Stimulated activated CD8-positive, alpha-beta memory T cell treated with anti-CD3 and anti-CD28 coated beads, Interleukin-12 subunit alpha, Interleukin-12 subunit beta, amount 100 ng/mL, for 4 hours (primary cell): ENCODE measurements at places on chromosomes 6 and 20.

- peak; percentile 45 for DNase-seq
Measured at GRCh38 chr6:31734821-31735406, 1.4 kb downstream of the CLIC1 start.

DNA sequence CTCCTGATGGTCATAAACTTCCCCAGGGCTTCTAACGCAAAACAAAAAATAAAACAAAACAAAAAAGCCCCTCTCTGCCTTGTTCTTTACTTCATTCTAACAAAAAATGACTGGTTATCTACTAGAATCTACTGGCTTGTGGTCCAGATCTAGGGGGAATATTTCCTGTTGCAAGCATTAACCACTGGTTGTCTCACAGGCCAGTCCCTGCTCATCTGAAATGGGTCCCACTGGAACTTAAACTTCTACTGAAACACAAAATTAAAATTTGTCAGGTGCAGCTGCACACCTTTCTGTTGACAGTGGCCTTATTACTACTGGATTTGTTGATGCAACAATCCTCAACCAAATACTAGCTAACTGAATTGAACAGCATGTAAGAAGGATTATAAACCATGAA is 5.5 kb downstream of the SIRPG start:
- no peak for DNase-seq

DNA sequence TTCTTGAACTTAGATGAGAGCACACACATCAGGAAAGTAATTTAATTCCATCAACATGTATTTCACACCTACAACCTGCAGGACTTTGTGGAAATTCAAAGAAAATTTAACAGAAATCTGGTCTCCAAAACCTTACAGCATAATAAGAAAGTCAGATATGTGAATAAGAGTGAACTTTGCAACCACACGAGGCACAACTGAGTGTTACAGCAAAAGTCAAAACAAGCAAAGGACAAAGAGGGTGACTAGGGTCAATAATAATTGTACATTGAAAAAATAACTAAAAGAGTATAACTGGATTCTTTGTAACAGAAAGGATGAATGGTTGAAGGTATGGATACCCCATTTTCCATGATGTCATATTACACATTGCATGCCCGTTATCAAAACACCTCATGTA is 113.8 kb downstream of the MTFR2 start:
- DNase-seq, result no peak

DNA sequence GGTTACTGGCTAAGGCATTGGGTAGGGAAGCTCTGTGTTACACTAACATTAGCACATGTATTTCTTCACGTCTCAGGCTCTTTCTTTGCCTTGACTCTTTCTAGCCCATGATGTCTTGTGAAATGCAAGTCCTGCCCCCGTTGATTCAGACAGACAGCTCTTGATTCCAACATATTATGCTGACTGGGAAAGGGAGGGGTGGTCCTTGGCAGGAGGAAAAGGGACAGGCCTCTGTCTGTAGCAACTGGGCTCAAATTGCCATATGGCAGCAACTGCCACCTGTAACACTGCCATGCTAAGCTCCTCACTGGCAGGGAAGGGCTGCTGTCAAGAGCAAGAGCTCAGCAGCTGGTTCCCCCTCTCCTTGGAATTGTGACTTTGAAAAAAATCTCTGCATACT is 5.7 kb upstream of the KCNK15 start:
- DNase-seq, result no peak

- no peak for DNase-seq
Measured at GRCh38 chr6:52375780-52376556, 14.0 kb downstream of the PAQR8 start.

DNA sequence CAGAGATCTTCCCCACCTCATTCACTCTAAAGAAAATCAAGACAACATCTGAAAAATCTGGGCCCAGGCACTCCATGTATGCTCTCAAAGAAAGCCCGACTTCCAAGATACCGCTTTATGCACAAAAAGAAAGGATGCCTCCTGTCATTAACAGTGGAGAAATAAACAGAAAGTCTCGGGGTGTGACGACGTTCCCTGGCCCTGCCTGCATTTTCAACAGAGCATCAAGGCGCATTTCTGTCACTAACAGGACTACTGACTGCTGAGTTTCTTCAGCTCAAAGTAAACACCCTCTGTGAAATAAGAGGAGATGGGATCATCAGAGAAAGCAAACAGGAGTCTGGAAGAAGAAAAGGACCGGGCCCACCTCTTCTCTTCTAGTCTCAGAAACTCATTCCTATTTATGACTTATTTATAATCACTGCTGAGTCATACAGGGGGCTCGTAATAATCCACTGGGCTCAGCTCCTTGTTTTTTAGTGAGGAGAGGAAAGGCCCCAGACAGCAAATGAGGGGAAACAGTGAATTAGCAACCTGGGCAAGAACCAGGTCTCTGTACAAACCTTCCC is 99.7 kb downstream of the ZMYND8 start:
- no peak for DNase-seq

- no peak for DNase-seq
Measured at GRCh38 chr6:136365776-136366354, 76.2 kb upstream of the BCLAF1 start.

DNA sequence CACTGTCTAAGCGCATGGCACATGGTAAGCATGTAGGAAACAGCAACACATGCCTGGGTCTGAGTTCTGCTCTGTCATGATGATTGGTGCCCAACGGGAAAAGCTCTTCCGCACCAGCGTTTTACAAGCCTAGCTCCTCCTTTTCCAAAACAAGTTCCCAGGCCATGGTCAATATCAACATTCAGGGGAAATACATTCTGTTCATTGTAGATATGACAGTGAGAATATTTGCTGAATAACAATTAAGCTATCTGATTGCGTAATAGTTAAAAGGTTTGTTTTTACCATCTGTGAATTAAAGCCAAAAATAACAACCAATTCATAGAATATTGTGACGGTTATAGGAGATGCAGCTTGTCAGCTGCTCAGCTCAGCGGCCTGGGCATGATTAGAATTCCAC is 404.3 kb upstream of the SLC35B3 start:
- no peak for DNase-seq

DNA sequence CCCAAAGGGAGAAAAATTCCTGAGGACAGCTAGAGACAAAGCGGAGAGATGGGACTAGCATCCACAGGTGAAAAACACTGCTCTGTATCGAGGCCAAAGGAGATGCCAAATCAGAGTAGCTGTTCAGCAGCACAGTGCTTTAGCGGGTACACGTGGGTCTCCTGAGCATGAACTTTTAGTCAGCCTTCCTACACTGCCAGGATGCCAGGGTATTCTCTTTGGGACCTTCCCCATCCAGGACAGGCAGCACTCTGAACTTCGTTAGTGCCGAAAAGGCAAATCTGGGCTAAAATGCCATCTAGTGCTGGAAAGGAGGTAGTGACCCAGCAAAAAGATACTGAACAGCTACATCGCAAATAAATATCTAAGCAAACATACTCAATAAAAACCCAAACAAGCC is 64.9 kb downstream of the C6orf58 start:
- no peak for DNase-seq

DNA sequence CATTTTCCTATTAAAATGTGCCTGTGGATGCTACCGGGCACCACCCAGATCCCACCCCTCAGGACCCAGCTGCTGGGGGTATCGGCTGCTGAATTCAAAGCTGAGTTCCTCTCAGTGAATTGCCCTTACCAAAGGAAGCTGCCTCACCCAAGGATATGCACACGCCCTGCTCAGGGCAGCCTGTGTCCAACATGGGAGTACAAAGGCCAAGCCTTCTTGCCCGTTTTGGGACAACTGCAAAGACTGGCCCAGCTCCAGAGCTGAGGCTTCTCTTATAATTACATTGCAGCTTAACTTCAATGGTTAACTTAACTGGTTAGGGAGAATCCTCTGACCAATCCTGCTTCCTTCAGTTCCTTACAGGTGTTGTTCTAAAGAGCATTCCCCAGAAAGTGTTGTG is 19.8 kb upstream of the FANCE start:
- no peak for DNase-seq

DNA sequence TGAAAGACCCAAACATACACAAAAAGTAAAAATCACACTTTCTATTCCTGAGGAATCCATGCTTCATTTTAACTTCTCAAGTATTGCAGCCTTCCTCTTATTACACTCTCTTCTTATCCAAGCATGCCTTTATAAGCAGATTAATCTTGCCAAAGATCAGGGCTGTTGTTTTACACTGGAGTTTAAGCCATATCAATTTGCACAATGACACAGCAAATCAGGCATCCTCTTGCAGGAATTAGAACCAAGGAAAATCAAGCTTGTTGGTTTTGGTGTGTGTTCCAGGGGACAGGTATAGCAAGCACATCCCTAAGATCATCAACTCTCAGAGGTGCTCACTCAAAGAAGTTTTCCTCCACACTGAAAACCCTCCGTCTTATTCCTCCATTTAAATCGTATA is 69.5 kb downstream of the CYP39A1 start:
- DNase-seq, result no peak

DNA sequence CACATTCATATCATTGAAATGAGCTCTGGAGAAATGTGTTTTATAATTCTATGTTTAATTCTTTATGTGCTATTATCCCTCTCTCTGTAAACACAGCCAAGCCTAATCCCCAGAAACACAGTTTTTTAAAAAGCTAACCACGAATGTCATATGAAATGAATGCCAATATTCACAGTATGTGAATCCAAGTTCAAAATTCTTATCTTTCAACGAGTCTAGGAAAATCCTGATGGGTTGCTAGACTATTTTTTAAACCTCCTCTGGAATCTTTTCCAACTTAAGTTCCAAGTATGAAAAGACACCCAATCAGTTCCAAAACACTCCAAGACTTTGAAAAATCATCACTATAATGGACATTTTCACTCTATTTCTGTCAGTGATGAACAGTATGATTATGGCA is 689.3 kb downstream of the HACE1 start:
- no peak for DNase-seq

DNA sequence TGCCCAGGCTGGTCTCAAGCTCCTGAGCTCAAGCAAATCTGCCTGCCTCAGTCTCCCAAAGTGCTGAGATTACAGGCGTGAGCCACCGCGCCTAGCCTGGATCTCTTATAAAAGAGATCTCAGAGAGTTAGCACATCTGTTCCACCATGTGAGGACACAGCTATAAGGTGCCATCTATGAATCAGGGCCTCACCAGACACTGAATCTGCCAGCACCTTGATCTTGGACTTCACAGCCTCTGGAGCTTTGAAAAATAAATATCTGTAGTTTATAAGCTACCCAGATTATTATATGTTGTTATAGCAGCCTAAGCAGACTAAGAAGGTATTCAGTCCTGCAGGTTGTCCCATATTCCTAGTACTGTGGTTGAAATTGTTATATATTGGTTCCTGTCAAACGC is 33.2 kb upstream of the SHLD1 start:
- DNase-seq, result no peak

- DNase-seq, result no peak
Measured at GRCh38 chr6:79812195-79812594, 135.2 kb downstream of the ELOVL4 start.

GRCh38 chr20:38021087-38021772 is 12.0 kb downstream of the TTI1 start:
- no peak for DNase-seq

- no peak for DNase-seq
Measured at GRCh38 chr6:83510791-83511190, 1.5 kb upstream of the PRSS35 start.

DNA sequence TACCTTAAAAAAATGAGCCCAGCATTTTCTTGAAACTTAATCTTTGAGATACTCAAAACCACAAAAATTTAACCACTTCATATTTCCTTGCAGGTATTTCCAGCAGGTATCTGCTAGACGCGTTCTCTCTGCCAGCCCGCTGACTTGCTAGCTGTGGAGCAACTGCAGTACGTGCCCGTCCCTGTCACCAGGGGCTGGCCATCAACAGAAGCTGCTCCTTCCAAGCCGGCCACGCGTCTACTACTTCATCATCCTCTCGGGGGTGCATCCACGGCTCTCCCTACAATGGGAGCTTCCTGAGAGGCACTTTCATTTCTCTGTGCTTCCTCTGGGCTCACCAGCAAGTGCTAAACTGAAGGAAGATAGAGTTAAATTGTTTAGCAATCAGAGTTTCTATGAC is 132.4 kb downstream of the DTNBP1 start:
- DNase-seq, result no peak

DNA sequence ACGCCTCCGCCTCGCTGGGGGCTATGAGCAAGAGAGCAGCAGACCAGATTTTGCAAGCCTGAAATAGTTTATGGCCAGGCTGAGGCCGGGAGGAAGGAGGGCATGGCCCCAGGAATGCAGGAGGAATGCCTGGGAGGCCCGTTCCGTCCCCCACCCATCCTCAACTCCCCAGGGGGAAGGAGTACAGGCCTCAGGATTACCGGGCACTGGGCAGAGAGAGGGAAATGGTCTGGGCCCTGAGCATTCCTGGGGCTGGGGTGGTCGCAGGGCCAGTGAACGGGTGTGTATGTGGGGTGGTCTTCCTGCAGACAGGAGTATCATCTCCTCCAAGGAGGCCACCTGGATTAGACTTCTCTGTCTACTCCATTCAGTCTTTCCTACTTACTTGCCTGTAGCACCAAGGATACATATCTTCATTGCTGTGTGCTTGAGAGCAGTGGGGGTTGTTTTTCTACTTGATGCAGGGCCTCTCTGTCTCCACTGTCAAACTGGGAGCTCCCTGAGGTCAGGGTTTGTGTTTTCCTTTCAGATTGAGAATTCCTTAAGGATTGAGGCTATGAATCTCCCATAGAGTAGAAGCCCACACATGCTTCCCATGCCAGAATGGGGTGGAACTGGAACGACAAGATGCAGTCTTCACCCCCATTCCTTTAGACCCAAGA is 81.3 kb downstream of the VEGFA start:
- no peak for DNase-seq

DNA sequence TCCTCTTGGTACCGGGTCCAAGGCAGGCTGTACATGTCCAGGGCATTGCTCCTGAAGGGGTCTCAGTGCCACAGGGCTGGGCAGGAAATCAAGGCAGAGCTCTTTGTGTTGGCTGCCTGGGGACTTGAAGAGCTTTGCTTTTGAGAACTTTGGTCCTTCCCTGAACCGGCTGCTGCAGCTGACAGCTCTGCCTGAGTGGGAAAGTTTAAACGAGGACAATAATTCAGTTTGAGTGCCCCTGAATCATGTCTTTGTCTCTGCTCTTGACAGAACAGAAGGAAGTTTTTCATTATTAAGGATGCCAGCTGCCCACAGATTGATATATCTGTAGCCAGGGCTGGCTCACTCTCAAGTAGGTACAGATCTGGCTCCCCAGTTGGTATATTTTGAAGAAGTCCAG is 56.1 kb downstream of the ANKRD6 start:
- DNase-seq, result no peak

DNA sequence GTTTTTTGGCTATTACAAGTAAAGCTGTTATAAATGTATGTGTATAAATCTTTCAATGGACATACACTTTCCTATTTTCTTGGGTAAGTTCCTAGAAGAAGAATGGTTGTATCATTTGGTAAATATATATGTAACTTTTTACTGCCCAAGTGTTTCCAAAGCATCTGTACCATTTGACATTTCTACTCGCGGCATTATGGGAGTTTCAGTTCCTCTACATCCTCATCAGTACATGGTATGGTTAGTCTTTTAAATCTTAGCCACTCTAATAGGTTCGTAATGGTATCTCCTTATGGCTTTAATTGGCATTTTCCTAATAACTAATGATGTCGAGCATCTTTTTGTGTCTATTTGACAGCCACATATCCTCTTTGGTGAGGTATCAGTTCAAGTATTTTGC is 12.9 kb downstream of the SNPH start:
- DNase-seq, result no peak
